Mucosa of descending colon (tissue), 3 donors: ENCODE measurements at places on chromosomes 7 and 10. TPM values are rescaled to one million over a fixed set of nuclear protein-coding genes. Genes with fewer than 3 reads are reported as not detected.

PLXNA4 gene
- total RNA-seq: 0.78 TPM

VSTM4 gene
- 2.2 TPM for total RNA-seq

FAM131B gene
- total RNA-seq: 0.43 TPM

ASL gene
- total RNA-seq: 70.5 TPM

AOC1 gene
- 756 TPM for total RNA-seq

FAM241B gene
- total RNA-seq: 3.7 TPM

FBXL13 gene
- total RNA-seq: 0.65 TPM
